ENCODE measurements at places on chromosomes 3 and 15. TPM values are rescaled to one million over a fixed set of nuclear protein-coding genes. Genes with fewer than 3 reads are reported as not detected.

Gene CRYGS
- polyA plus RNA-seq: 1.5 TPM

- no peak for DNase-seq
- no peak overlapping the region for H3K27ac ChIP-seq
- no peaks in the 10 kb centered on the region for H3K27me3 ChIP-seq
- peak overlapping the region; percentile 19 for H3K4me3 ChIP-seq
Measured at GRCh38 chr3:50539356-50540286, 27.9 kb downstream of the C3orf18 start.

Gene FBXW12
- polyA plus RNA-seq: 0.85 TPM

GRCh38 chr3:101851072-101851770 lies 1.9 kb downstream of the NFKBIZ start:
- H3K4me3 ChIP-seq: peak overlapping the region; percentile 83
- peaks cover 13% of the 10 kb centered on the region for H3K4me1 ChIP-seq
- H3K36me3 ChIP-seq: peaks cover 33% of the 10 kb centered on the region
- H3K27ac ChIP-seq: no peak overlapping the region
- no peaks in the 10 kb centered on the region for H3K27me3 ChIP-seq

- peaks cover 3% of the 10 kb centered on the region for H3K4me1 ChIP-seq
- H3K27ac ChIP-seq: no peak overlapping the region
- no peaks in the 10 kb centered on the region for H3K36me3 ChIP-seq
Measured at GRCh38 chr3:139318431-139318816, 25.4 kb upstream of the MRPS22 start.

Data from H1 (cell line).